ENCODE measurements at places on chromosomes 5 and 9.

DNA sequence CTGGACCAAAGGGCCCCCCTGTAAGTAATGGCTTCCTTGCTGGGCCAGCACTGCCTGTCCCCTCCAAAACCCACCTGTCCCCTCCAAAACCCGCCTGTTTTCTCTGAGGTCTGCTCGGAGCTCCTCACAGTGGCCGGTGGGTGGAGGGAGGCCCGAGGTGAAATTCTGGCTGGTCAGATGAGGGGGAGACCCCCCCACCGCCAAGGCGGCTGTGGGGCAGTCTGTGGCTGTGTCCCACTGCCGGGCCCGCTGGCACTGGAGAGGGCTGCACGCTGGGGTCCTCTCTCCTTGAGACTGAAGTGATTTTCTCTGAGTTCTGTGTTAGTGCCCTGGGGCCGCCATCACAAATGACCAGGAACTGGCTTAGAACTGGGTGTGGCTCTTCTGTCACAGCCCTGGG is 83.7 kb upstream of the FCN2 start:
- DNase-seq = no peak

DNA sequence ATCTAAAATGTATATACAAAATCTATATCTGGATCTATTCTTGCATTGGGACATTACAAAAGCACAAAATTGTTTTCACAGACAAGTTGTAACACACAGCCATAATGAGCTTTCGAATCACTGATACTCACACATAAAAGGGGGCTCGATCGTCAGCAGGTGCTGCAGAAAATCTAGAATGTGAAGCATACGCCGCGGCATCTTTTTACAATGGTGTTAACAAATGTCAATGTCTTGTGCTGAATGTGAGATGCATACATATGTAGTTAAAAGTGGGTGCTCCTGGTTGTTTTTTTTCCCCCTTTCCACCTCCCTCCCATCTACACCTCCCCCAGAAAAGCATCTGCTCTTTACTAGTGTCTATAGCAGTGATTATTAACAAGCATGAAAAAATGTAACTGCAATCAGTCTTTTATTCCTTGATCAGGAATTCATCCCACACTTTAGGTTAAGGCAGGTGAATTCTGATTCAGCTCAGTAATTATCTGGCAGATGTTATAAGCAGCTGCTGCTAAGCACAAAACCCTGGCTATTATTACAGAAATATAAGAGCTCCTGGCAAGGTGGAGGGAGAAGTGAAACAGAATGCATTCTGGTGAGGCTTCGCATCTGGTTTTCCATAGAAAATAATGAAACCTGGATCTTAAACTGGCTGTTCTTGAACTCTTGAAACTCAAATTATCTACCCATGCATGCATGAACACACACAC is 114.1 kb downstream of the MPDZ start:
- DNase-seq = peak; percentile 88

GRCh38 chr5:113053511-113053995 is 77.0 kb downstream of the DCP2 start:
- DNase-seq = no peak

DNA sequence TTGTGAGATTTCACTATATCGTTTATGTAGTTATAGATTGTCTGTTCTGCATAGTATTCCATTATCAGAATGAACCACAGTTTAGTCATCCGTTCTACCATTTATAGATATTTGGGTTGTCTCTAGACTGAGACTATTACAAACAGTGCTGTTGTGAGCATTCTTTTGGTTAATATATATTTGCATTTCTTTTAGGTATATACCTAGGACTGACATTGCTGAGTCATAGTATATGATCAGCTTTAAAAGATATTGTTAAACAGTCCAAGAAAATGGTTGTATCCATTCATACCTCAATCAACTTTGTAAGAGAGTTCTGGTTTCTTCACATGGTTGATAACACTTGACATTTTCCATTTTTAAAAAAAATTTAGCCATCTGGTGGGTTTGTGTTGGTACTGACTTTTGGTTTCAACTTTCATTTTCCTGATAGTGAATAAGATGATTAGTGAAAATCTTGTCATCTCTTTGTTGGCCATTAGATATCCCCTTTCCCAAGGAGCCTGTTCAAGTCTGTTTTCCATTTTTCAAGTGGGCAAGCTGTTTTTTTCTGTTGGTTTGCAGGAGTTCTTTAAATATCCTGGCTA is 22.9 kb upstream of the ADAM19 start:
- no peak for DNase-seq

GRCh38 chr9:89915187-89915586 is 310.4 kb downstream of the GADD45G start:
- DNase-seq = no peak

DNA sequence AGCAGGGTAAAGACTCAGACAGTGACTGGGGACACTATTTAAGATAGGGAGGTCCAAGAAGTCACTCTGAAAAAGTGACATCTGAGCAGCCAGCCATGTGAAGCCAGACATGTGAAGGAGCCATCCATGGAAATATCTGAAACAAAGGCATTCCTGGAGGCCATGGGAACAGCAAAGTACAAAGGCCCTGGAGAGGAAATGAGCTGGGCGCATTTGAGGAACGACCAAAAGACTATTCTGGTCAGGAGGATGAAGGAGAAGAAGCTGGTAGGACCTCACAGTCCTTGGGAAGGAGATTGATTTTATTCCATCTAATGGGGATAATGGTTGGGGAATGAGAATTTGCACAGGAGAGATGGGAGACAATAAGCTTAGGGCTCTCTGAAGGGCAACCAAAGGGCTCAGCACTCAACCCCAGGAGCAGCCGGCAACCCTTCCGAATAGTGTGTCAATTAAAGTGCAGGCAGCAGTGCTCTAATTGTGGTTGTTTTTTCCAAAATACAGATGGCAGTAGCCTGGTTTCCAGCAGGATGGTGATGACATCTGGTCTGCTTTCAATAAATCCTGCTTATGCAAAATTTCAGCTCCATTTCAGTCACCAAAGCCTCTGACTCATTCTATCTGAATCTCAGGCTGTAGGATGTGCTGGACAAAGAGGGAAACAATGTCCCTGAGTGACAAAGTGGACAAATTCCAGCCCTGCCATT is 26.7 kb downstream of the FOXI1 start:
- no peak for DNase-seq
